Amygdala (tissue), 56 donors: ENCODE measurements at places on chromosomes 1 and 21.
A peak's percentile ranks its signal among the peaks of the same experiment; 100 is the strongest.

DNA sequence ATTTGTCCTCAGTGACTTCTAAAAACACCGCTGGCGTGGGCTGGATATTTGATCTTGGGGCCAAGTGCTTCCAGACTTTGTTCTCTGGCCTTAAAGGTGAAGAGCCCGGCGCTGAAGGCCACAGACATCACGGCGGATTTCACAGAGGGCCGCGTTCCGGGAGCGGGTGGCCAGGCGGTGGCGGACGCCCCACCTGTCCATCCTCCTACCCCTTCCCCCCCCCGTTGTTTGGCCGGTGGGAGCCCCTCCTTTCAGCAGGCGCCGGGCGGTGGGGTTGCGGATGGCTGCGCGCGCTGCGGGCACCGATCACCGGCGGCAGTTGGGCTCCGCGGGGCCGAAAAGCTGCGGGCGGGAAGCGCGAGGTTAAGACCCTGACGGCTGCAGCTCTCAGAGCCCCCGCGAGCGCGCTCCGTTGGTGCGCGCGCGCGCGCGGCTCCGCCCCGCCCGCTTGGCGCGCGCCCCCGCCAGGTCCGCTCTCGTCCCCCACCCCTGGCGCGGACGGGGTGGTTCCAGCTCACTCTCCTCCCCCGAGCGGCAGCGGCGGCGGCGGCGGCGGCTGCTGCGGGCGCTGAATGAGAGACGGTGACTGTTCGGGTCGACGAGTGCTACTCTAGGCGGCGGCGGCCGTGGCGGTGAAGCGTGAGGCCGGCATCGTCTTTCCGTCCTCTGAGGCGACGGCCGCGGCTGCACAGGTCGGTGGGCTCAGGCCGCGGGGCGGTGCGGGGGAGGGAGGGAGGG lies at the start of gene RALGPS2:
TSS of gene RALGPS2 (plus strand) at position 517 of the 738 bp plus-strand sequence. CDS start 51,521 bp downstream, outside the sequence.
- DNase-seq, result peak; percentile 11

DNA sequence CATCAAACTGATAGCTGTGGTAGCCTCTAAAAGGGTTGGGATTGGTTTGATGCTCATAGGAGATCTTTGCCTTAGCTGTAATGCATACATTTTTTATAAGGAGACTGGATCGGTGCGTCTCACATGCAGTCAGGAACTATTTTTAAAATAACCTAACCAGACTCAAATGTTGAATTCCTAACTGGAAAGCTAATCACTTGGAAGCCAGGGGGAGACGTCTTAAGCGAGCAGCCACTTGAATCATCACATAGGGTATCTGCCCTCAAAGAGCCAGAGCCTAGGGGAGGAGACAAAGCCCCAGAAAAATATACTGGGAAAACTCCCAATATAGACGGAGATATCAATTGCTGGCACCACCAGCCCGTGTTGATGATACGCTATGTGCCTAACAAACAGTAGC lies 61.7 kb upstream of the PUM1 start:
- DNase-seq, result no peak

DNA sequence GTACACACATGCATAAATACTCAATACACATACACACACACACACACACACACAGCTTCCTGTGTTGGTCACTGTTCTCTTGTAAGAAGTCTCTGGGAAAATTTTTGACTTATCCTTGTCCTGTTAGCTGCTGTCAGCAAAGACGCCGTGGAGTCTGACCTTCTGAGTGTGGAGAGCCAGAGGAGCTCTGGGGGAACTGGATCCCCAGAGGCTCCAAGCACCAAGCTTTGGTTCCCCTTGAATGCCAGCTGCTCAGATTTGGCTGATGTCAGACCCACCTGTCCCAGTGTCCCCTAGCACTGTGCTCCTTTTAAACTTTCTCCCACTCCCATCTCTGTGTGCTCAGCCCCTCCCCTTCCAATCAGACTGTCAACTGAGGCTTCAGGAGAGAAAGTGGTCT lies 319.1 kb downstream of the CAMTA1 start:
- no peak for DNase-seq

DNA sequence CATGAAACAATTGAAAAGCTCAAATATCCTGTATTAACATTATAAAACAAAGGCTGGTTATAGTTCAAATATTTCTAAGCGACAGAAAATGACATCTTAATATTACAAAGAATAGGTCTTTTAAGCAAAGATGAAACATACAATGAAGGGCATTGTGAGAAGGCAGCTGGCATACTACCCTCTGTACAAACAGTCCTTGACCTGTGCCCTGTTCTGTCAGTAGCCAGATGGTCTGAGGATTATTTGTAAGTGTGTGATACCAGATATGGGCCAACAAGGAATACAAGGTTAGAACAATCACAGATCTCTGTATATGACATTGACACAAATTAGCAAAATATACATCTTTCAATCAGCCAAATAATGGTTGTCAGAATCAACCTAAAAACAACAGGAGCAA lies 1350.4 kb downstream of the AMY1C start:
- no peak for DNase-seq

GRCh38 chr1:72000809-72001208 lies 281.5 kb downstream of the NEGR1 start:
- no peak for DNase-seq

DNA sequence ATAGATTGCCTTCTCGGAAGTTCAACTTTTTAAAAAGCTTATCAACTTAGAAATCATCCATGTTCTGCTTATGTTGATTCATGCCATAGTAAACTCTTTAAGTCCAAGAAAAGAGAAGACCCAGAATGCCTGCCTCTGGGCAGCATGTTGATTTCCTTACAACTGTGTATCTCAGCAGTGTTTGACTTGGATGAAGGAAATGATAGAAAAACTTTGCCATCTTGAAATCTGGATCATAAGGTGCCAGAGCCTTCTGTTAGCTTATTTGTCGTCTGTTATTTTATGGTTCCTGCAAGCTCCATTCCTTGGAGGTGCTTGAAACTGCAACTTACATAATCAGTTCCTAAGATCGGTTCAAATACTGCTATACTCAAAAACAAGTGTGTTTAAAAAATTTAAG lies 124.5 kb downstream of the ATP5PO start:
- no peak for DNase-seq

DNA sequence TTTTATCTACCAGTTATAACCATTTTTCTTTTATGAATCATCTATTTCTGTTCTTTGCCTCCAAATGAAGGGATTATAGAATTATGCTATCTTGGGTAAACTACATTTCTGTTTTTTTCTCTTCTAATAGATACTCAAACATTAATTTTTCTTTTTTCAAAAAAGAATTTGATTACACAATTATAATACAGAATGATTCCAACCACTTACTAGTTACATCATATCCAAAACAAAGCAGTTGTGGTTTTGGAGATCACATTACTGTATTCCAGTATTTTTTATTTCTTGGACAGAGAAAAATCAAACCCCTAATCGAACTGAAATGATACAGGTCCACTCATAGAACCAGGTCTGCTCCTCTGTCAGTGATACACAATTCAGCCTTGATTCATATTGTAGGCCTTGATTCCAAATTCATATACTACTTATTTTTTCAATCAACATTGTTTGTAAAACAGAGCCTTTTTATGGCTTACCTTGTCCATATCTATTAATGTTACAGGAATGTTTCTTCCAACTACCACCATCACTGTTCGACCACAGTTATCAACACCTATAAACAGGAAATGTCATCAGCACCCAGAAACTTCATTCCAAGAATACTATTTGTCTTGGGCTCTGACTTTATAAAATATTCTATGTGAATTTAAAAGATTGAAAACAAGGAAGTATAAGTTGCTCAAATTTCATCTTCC lies 43.2 kb downstream of the GDAP2 start:
- no peak for DNase-seq

DNA sequence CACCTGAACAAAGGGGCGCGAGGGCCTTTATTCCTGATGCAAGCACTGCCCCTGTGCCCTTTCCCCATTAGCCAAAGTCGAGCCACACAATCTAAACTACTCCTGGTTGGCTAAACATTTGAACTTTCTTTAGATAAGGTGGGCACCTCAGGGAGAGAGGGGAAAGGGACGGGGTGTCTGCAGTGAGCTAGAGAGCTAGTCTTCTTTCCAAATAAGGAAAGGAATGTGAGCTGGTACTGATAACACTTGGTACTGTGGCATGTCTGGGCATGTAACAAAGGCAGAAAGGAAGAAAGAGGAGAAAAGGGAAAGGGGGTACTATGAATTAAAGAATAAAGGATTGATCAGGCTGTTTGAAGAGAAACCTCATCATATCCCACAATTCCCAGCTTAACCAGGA lies 62.8 kb downstream of the OVGP1 start:
- no peak for DNase-seq

- DNase-seq, result no peak
Observed at GRCh38 chr1:89041119-89041641, 18.5 kb upstream of the GBP3 start.

DNA sequence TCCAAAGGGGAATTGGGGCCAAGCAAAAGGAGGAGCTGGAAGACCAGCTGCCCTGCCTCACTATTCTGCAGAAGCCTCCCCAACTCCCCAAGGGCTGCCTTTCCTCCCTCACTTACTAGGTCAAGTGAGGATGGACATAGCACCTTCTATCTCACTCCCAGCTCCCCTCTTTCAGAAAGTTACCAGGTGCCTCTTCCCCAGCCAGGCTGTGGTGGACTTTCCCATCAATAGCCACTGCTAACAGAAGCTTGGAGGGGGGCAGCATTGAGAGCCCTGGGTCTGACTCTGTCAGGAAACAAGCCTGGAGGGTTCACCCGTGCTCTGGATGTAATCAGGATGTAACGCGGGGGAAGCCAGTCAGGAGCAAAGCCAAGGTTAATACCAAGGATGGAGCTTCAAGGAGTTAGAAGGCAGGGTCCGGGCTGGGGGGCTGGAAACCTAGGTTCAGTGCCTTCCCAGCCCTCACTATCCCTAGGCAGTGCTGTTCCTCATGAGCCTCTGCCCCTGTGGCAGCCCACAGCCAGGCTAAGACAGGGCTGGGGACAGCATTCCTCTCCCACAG lies 127.8 kb upstream of the NGF start:
- DNase-seq, result no peak

DNA sequence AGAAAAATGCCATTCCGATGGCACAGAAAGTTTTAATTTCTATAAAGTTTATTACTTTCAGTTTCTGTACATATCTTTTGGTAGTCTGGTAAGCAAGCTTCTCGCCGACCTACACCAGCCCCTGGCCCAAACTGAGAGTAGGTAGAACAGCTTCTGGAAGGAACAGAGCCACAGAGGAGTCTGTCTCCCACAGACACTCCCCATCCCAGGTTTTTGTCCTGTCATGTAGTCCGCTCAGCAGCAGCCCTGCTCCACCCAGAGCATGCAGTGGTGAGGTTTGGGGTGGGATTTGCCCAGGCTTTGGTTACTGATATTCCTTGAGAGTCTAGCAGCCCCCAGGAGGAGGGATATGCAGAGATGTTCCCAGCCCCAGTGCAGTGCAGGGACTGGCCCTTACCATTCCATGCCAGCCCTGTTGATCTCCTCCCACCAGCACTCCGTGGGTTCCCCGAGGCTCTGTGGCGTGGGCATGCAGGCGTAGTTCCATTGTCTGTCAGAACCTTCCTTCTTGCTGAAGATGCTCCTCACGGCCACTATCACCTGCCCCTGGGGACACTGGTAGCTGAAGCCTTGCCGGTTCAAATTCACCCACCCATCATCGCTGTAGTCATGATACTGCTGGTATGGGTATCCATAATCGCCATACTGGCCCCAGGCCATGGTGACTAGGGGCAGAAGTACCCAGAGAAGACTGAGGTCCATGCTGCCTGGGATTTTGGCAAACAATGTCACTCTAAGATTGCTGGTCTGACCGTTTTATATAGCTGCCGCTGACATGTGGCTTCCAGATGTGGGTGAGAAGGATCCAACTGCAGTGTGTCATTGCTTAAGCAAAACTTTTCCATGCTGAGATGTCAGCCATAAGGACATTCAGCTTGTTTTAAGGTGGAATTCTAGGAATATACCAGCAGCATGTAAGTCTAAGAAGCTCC lies at the start of gene DPT:
TSS of gene DPT (minus strand) at position 734 of the 932 bp plus-strand sequence. CDS start at position 702, 32 bp downstream.
- DNase-seq, result no peak

- DNase-seq, result no peak
Observed at GRCh38 chr1:104946558-104947210, 1197.0 kb downstream of the AMY1C start.

GRCh38 chr1:108706643-108707042 lies 6.1 kb upstream of the FNDC7 start:
- DNase-seq, result no peak

- no peak for DNase-seq
Observed at GRCh38 chr21:17451364-17451891, 61.4 kb upstream of the CXADR start.

DNA sequence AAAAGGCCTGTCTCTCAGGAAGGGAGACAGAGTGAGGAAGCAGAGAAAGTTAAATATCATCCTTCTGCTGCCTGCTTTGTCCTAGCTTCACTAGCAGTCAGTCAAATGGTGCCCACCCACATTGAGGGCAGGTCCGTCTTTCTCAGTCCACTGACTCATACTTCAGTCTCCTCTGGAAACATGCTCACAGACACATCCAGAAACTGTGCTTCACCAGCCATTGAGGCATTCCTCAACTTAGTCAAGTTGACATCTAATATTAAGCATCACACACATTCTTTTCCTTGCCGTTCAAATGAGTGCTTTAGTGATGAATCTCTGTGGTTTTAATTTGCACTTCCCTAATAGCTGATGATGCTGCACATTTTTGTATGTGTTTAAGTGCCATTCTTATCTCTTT lies 777.8 kb upstream of the PRMT6 start:
- no peak for DNase-seq

GRCh38 chr1:237932816-237933215 lies 42.1 kb upstream of the ZP4 start:
- no peak for DNase-seq

DNA sequence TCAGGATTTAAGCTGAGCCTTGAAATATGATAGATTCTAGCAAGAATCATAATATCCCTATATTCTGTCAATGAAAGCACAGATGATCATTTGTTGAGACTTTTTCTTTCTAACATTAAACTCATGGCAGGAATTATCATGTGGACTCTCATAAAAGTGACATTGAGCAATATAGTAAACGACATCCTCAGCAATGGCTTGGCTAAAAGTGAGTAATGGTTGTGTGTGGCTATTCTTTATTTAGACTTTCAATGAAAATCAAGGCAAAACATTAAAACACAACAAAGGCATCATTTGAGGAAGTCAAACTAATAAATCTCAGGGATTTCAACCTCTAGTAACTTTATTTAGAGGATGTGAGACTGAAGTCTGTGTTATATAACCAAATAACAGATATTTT lies 257.8 kb upstream of the ADGRL4 start:
- DNase-seq, result no peak

DNA sequence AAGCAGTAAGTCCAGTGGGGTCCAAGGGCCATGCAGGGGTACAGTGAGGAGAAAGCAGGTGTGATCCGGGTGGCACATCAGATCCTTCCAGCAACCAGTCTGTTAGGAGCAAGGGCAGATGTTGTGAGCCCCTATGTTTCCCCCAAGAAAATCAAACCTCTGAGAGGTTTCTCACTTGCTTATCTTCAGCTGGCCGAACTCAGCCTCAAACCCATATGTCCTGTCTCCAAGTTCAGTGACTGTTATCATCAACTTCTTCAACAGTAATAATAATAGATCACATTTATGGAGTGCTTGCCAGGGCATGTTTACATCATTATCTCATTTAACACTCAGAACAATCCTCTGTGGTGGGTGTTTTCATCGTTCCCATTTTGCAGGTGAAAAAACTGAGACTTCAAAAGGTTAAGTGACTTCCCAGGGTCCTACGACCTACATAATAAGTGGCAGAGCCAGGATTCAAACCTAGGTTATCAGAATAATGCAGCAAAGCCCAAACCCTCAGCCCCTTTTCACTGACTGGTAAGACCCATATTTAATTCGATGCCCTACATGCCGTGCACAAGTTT lies 3.3 kb downstream of the CAPN2 start:
- DNase-seq, result no peak

GRCh38 chr1:217150366-217150765 lies 427.1 kb upstream of the ESRRG start:
- DNase-seq, result no peak
